ENCODE measurements at places on chromosomes 12 and 14.

- DNase-seq = peak; percentile 93
Observed at GRCh38 chr12:104285740-104286515, 17.6 kb upstream of the EID3 start.

- no peak for DNase-seq
Observed at GRCh38 chr12:75974323-75975187, 57.0 kb downstream of the PHLDA1 start.

DNA sequence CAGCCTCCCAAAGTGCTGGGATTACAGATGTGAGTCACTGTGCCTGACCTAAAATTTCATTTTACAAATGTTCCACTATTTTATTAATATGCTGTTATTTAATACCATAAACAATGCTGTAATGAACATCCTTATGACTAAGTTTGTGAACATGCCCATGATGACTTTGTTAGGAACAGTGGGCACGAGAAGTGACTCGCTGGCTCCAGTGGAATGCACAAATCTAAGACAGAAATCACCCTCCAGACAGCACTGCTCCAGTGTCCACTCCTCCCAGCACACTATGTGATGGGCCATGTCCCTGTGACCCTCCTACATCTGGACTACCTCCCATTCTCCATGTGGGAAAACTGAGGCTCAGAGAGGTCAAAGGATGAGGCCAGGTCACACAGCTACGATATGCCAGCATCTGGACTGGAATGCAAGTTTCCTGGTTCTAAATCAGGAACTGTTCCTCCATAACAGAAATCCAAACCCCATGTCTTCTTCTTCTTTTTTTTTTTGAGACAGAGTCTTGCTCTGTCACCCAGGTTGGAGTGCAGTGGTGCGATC lies 57.9 kb downstream of the GPR68 start:
- DNase-seq = peak; percentile 42

GRCh38 chr12:55797068-55797467 lies 20.5 kb downstream of the SARNP start:
- DNase-seq = peak; percentile 50

GRCh38 chr12:82648259-82648909 lies 38.3 kb upstream of the TMTC2 start:
- DNase-seq = no peak

- DNase-seq = no peak
Observed at GRCh38 chr14:55724736-55725135, 144.7 kb downstream of the KTN1 start.

DNA sequence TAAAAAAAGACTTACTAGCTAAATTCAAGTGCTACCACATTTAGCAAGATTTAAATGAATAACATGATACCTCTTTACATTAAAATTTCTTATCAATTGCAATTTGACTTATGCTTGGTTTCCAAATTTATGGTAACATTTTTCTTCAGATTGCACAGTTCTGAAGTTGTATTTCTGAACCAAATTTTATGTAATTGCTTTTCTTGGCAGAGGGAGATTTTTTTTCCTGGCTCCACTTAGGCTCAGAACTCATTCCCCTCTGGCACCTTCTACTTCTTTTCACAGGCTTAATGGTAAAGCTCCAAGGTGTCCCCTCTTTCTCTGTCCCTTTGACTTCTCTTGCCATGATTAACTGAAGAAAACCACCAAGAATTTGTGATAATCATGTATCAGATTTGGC lies 99.8 kb upstream of the TMTC1 start:
- no peak for DNase-seq

DNA sequence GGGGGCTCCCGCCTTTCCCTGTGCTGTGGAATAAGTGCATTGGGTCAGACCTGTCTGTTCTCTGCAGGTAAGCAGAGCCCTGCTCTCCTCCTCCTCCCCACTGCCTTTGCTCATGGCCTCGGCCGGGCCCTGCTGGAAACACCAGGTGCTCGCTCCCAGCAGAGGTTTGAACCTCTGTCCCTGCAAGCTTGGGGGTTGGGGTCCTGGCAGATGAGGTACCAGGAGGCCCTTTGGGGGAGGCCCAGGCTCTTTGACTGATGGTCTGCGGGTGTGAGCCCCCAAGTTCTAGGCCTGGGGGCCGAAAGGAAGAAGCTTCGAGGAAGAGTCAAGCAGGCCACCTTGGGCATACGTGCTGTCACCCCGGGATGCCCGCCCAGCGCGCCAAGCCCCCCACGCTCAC lies 22.1 kb upstream of the CEP170B start:
- DNase-seq = no peak

DNA sequence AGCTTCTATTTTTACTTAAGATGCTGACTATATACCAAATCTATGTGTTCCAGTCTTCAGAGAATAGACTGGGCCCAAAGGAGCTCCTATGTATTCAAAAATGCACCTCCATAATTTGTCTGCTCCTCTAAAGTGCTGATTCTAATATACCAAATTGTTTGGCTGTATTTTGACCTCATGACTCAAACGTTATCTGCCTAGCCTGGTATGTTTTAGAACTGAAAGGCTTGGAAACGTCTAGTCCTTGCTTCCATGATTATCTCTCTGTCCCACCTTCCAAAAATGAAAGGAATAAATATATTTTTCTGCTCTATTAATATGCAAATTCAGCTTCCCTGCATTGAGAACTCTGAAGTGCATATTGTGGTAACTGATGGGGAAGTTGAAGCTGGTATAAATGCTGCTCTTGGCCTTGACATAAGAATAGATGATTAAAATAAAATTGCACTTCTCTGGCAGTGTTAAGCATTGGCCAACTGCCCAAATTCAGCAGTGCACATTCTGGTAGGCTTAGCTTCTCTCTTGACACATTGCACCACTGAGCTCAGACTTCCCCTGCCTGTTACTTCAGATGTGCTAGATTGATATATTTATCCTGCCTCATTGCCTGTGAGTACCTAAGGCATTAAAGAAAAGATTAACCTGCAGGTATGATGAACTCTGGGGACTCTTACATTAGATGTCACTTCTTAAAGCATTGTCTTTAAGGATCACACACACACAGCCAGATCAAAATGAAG lies 882.3 kb downstream of the RPS29 start:
- DNase-seq = no peak

DNA sequence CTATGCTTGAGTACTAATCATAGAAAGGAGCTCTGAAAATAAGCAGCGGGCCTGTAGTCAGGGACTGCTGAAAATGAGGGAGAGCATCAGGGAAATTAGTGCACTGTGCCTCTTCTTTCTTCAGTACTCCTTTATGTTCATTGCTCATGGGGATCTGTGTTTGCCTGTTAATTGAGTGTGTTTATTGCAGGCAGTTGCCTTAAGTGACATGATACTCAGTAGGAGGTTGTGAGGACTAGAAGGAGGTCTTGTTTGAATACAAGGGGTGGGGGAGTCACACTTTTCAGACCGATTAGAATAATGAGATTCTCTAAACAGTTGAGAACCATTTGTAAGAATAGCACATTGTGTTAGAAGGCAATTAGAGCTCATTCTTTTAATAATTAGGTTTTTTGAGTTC lies 102.6 kb upstream of the SLCO1C1 start:
- DNase-seq = no peak

- DNase-seq = peak; percentile 84
Observed at GRCh38 chr14:95328729-95329503, 9.2 kb upstream of the CLMN start.

DNA sequence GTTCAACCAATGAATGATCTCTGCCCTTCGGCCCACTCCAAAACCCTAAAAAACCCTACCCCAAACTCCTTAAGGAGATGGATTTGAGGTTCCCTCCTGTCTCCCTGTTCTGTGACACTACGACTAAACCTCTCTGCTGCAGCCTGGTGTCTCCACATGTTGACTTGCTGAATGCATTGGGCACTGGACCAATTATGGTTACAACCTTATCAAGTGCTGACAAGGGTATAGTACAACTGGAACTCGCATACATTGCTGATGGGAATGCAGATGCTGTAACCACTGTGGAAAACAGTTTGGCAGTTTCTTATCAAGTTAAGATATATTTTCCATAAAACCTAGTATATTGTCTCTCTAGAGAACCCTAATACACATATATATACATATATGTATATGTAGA lies 6.3 kb upstream of the DICER1 start:
- no peak for DNase-seq

- peak; percentile 65 for DNase-seq
Observed at GRCh38 chr14:100149851-100150611, 9.4 kb downstream of the DEGS2 start.

DNA sequence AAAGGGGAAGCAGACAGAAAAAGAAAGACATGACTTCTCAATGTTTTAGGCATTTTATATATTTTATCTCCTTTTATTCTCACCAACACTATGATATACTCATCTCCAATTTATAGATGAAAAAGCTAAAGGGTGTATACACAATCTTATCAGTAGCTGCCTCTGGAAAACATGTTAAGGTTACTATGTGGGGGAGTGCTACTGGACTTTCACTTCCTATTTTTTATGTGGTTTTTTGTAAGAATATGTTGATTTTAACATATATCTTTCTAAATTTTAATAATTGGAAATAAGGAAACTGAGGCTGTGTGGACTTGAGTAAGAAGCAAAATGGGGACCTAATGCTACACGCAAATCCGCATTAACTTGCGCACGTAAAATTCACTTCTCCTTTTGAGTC lies 99.6 kb upstream of the PDE3A start:
- no peak for DNase-seq

DNA sequence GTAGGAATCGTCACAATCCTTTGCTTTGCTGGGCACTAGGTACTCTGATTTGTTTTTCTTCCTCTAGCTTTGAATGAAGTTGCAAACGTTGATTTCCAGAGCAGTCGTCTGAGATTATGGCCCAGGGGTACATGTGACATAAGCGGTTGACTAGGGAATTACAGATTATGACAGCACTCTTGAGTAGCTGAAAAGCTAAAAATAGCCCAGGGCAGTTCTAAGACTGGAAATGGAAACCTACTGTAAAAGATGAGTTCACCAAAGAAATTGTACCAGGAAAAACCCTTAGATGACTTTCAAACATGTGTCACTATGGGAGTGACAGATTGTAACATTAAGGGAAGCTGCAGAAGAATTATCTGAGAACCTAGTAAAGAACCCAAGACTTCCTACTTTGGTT lies 108.5 kb downstream of the ANO6 start:
- peak; percentile 57 for DNase-seq

DNA sequence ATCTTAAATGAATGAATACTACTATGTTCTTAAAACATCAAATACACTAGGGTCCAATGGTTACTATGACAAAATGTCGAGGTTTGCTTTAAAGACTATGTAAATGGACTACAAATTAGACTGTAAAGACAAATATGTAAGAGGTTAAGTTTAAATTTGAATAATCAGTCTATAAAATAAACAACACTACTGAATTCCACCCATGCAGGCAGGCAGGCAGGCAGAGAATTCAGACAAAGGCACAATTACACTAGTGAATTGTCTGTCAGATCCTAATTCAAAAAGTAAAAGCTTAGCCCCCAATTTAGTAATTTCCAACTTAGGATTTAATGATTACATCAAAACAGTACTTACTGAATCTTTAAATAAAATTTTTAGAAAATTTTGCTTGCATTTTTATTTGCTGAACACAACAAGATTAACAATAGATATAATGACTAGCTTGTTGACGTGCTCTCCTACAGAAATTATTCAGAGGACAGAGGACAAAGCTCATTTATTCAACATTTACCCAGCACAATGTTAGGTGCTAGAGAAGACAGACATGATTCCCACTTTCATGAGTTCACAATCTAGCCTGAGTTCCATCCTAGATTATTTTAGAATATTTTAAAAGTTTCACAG lies 97.4 kb downstream of the CDK17 start:
- DNase-seq = no peak

DNA sequence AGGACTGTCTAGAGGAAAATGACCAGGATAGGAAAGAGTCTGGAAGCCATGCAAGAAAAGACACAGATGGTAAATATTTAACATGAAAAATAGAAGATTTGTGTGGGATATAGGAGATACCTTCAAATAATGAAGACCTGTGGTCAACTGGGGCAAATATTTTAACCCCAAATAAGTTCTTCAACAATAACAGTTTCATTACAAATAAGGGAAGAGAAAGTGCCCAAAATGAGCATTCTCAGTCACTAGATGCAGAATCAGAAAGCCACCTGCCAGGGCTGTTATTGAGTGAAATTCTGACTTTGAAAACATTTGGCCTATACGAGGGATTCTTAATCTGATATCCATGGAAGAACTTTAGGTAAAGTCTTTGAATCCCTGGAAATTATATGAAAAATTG lies 231.2 kb upstream of the PLEKHG7 start:
- DNase-seq = no peak

- peak; percentile 99 for DNase-seq
Observed at GRCh38 chr14:62691647-62692489, 353.4 kb downstream of the KCNH5 start.

- peak; percentile 75 for DNase-seq
Observed at GRCh38 chr14:45891417-45892080, 638.5 kb upstream of the MIS18BP1 start.

DNA sequence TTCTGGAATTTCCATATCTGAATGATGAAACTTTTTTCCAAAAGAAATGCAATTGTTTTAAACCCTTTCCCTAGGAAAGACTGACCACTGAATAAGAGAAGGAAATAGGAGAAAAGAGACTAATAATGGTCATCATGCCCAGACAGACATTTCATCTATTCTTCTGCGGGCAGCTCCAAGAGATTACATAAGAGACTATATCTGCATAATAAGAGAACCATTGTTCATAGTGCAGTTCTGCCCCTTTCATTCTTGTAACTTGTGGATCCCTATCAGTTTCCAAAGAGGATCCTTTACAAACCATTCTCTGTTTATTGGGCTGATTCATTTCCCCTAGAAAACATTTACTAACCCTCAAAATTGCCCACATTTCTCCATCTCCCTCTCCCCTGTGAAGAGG lies 197.8 kb downstream of the FSCB start:
- DNase-seq = no peak

DNA sequence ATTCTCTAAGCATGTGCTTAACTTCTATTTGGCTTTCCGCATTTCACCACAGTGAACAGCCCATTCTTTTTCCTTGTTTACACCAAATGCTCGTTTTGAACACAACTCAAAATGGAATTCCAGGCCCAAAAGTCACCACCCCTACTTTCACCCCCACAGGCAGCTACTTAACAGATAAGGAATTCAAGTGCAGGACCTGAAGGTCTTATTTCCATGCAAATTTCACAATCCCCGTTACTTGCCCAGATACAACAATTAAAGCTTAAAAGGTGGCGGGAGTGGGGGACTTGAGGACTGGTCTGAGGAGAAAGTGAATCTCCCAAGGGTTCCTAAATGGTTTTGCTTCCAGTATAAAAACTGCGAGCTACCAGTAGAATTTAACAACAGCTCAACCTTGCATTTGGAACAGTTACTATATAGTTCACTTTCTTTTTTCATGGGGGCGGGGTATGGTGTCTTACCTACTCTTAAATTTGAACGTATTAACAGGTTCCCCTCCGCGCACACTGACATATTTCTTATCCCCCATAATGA lies 3.7 kb downstream of the USP44 start:
- DNase-seq = no peak

DNA sequence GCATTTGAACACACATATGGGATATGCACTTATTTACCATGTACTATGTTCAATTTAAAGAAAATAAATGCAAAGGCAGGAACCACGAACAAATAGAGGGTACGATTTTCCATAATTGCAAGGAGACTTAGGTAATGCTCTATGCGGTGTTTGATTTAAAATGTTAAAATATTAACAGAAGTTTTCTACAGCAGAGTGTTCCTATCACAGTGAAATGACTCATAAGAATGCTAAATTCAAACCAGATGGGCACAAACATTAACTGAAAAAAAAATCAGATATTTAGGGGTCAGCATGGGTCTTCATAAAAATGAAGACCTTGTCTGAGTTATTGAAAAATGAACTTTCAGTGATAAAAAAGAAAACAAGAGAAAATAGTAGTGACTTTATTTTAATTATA lies 65.4 kb downstream of the LLPH start:
- no peak for DNase-seq

GRCh38 chr12:62211510-62211909 lies 48.7 kb upstream of the USP15 start:
- DNase-seq = peak; percentile 79

GRCh38 chr12:6336079-6336888 lies 5.6 kb downstream of the TNFRSF1A start:
- peak; percentile 99 for DNase-seq
